Astrocyte (in vitro differentiated cells and primary cell): ENCODE measurements at places on chromosomes 7 and 10. TPM values are rescaled to one million over a fixed set of nuclear protein-coding genes. Genes with fewer than 3 reads are reported as not detected.

DNA sequence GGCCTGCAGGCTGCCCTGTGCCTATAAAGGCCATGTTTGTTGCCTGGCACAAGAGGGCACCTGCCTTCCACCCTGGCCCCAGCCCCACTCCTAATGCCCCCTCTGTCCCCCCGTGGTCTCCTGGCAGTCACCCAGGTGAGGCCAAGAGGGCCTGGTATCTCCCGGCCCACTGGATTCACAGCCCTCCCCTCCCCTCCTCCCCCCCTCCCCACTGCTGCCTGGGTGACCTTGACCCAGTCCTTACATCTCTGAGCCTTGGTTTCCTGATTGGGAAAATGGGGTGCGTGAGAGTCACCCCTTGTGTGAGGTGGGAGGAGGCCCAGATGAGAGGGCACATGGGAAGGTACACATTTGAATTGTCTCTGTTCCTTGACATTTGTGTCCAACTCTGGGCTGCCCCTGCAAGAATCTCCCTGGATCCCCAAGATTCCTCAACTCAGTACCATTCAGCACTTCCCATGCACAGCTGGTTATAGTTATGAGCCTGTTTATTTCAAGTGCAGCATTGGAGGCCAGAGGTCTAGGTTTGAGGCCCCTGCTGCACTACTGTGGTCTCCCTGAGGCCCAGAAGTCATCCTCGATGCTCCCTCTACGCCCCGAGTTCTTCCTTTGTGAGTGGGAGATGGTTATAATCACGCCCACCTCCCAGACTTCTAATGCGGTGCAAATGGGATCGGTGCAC is 58.9 kb downstream of the TMEM270 start:
- DNase-seq = no peak

GRCh38 chr7:126339813-126340212 is 912.9 kb downstream of the GRM8 start:
- DNase-seq = no peak

DNA sequence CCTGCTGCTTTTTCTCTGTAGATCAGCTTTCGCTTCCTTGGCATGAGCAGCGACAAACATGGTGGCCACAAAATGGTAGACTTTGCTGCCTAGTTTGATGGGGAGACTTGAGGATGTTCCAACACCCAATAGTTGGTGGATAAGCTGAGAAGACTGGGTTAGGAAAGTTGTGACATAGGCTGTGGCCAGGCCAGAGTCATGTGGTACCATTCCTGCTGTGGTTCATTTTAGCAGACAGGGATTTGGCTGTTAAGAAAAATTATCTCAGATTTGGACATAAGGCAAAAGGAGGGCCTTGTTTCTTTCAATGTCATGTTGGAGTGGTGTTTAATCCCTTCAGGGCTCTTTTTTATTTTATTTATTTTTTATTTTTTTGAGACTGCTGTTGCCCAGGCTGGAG is 26.6 kb upstream of the FAM180A start:
- no peak for DNase-seq

DNA sequence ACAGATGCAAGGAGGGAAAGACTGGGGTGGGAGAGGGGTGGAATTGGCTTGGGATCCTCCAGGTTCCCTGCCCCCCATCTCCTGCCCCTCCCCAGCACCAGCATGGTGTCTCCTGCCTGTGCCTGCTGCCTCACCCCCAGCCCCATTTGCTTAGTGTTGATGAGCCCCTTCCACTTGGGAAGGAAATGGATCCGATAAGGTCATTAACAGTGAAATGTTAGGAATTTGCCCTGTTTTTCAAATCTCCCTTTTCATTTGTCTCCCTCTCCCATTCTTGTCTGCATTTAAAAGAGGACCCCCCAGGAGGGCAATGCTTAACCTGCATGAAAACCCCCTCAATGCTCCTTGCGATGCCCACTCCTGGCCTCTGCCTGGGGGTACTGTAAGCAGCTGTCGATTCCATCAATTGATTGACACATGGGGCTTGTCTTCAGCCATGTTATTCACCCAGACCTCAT is 51.5 kb downstream of the HK1 start:
- DNase-seq = no peak

The ZNF804B gene
- total RNA-seq = not detected in 2 replicates

DNA sequence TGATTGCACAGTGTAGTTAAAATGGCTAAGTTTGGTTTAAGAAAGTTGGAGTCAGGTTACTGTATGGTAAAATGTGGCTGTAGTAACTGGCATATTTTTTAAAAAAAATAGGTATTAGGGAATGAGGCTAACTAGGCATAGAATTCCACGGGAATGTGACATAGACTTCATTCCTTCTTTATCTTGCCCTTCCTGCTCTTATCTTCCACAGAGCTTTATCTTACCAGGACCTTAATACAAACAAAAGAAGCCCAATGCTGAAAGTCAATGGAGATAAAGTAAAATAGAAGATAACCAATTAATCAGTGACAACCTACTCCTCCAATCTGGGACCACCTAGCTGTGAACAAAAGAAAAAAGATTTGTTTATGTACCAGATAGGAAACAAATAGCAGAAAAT is 58.1 kb downstream of the TET1 start:
- peak; percentile 44 for DNase-seq

DNA sequence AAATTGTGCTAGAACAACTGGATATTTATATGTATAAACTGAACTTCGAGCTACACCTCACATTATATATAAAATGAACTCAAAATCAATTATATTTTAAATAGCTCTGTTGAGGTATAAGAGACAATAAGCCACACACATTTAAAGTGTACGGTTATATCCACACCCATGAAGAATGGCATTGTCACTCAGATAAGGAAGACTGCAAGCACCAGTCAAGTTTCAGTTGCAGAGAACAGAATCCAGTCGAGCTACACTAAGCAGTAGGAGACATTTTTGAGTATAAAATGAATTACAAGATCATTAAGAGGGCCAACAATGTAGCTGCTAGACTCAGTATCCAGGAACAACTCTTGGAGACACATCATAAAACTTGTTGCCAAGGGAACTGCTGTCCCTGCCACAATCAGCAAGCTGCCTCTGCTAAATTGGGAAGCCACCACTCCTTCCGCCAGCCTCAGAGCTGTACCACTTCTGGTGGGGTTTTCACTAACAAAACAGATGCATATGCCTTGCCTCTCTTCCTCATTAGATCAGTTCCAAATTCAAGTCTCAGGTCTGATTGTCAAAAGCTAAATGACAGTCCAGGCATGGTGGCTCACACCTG is 19.6 kb upstream of the GPNMB start:
- DNase-seq = no peak

DNA sequence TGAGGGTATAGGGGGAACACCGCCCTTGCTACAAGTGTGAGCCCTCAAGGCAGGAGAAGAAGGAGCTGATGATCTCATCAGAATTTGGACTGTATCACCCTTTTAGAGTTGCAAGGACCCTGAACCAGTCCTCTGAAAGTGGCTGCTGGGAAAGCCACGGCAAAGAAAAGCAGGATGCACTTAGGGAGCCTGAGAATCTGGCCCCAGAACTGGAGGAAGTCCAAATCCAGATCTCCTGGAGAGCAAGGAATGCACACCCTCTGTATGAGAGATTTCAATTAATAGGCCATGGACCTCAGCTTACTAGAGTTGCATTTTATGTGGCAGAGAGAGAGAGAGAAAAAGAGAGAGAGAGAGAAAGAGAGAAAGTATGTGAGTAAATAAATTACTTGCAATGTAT is 662.9 kb downstream of the CCSER2 start:
- no peak for DNase-seq

The NME8 gene
- not detected in 2 replicates for total RNA-seq

The UNCX gene
- total RNA-seq = not detected in 2 replicates

DNA sequence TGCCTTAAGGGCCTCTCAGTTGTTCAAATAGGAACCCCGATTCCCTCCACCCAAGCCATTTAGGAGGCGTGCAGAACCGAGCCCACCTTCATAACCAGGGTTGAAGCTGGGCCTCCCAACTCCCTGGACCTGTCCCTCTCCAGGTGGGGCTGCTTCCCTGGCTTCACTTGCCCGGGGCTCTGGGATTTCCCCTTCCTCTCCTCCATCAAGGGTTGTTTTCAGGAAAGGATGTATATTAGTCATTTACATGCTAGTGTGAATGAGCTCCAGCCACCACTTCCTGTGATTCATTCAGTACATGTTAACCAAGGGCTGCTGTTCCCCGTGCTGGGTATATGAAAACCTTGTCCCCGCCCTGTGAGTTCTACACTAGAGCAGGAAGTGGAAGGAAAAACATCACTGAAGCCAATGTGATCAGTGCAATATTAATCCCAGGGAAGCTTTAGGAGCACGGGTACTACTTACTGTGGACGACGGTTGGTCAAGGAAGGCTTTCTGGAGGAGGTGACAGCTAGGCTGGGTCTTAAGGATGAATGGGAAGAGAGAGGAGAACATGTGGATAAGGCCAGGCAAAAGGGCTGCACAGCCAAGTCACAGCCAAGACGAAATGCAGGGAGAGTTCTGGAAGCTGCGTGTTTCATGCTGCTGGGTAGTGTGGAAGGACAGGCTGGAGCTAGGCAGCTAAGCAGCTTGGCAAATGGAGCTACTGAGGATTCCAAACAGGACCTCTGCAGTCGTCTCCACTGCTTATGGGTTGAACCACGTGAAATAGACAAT is 150.1 kb upstream of the SHH start:
- DNase-seq = peak; percentile 91

DNA sequence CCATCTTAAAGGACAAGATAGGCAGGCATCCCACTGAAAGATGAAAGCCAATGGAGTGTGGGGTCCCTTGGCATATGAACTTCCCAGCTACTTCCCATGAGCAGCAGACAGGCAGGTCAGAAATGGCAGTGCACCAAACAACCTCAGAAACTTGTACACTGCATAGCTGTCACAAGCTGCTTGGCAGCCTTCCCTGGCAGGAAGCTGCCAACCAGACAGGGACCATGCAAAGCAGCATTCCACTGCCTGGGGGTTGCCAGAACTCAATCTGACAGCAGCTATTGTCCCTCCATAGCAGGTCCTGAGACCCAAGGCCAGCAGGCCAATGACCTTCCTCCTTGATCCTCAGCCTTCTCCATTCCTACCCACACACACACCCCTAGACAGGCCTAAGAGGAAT is 139.5 kb downstream of the PLCE1 start:
- no peak for DNase-seq

DNA sequence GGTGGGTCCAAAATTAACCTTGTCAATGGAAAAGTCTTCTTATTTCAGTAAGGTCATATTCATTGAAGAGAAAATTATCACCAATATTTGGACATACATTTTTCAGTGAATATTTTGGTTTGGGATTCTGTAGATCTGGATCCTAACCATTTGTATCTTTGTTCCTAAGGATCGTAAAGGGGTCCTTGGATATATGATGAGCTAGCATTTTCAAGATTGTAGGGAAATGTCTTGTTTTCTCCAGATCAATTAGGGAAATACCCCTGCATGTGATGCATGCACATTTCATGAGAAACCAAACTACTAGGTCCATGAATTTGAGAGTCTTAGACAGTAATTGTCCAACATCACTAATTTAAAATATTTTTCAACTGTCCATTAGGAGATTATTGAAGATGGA is 18.0 kb downstream of the DNTT start:
- DNase-seq = no peak

The ANKRD61 gene
- total RNA-seq = 0.18 and 0.31 TPM in 2 replicates

The GTF2IRD1 gene
- total RNA-seq = 19.3 and 20.4 TPM in 2 replicates

DNA sequence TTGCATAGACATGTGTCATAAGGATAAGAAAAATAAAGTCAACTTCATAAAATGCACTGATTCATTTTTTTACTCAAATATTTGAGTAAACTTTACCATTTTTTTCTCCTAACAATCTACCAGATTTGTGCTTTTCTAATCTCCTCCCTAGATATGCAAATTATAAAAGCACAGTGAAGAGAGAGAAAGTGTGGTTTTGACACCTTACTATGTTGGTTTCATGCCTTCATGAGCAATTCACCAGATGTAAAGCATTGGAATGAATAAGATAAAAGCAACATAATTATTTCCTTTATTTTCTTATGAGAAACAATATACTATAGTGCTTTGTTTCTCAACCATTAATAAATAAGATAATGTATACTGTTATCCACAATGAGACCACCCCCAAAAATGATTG is 432.5 kb upstream of the PCDH15 start:
- no peak for DNase-seq

The DRGX gene
- total RNA-seq = not detected in 2 replicates

- DNase-seq = no peak
Observed at GRCh38 chr10:100208276-100208675, 21.1 kb downstream of the CHUK start.

DNA sequence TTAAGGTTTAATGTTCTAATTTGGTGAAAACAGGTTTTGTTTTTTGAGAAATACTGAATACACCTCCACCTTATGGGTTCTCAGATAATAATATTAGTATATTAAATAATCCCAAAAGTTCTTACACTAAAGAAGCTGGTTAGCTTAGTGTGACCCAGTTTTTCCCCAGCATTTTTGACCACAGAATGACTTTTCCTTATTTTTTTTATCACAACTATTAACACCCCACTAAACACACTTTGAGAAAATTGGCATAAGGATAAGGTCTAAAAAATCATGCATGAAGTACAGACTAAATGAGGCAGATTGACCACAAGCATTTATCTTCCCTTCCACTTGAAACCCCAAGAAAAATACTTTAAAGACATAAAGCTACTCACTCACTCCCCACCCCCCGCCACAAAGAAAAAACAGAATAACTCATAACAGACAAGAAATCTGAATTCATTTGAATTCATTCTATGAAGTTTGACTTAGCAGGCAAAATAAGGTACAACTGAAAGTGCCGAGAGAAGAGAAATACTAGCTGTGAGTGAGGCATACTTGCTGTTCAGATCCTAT is 49.7 kb upstream of the WNT16 start:
- DNase-seq = peak; percentile 87

- DNase-seq = peak; percentile 23
Observed at GRCh38 chr10:120632047-120632446, 175.0 kb downstream of the PLPP4 start.

The ZNF365 gene
- 8.9 and 11.0 TPM in 2 replicates for total RNA-seq

DNA sequence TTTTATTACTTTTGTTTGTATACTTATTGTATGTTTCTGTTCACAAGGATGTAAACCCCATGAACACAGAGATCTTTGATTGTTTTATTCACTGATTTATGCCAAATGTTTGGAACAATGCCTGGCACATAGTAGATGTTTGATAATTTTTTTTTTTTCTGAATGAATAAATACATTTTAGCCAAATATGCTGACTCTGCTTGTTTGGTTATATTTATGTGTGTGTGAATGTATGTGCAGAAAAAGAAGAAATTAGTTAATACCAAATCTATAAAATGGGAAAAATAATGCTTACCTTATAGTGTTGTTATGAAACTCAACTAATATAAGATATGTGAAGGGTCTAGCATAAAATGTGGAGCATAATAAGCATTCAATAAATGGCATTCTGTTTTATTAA is 203.9 kb downstream of the MDFIC start:
- DNase-seq = no peak

The ORAI2 gene
- 57.6 and 64.4 TPM in 2 replicates for total RNA-seq

- no peak for DNase-seq
Observed at GRCh38 chr10:74738542-74738941, 87.9 kb upstream of the KAT6B start.

The PIP gene
- total RNA-seq = not detected in 2 replicates

The OR9A2 gene
- not detected in 2 replicates for total RNA-seq

GRCh38 chr7:20828947-20829346 is 42.3 kb upstream of the SP8 start:
- no peak for DNase-seq

The CPN1 gene
- total RNA-seq = not detected in 2 replicates

- no peak for DNase-seq
Observed at GRCh38 chr10:28314211-28314610, 11.3 kb upstream of the MPP7 start.
